Stimulated activated CD4-positive, alpha-beta T cell treated with anti-CD3 and anti-CD28 coated beads, Interleukin-15, amount 100 ng/mL, for 1 hour (primary cell): ENCODE measurements at places on chromosomes 7 and 10.

DNA sequence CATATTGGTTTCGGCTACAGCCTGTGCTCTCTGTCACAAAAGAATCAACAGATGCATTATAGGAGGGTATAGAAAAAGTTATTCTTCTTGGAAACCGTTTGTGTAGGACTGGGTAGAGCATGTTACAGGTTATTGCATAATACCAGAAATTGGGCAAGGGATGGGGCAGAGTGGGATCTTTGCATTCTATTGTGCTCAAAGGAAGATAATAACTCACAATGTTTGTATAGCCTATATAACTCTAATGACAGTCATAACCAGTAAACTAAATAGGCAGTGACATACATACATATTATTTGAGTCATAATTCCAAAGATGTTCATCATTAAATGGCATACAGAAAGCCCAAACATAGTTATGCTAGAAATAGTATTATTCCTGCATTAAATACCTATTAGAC lies 179.7 kb downstream of the XPNPEP1 start:
- no peak for DNase-seq

GRCh38 chr7:75689246-75690099 lies 49.3 kb downstream of the HIP1 start:
- no peak for DNase-seq

DNA sequence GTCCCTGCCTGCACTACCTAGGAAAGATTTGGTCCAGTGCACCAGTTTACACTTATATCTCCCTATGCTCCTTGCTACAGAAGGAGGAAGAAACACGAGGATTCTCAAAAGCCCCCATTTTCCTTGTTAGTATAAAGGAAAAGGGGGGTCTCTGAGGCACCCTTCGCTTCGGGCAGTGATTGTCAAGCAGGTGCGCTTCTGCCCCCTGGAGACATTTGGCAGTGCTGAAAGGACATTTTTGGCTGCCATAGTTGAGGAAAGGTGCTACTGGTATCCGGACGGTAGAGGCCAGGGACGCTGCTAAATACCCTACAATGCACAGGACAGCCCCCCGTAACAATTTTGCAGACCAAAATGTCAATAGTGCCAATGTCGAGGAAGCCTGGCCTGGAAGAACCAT lies 193.7 kb downstream of the GFRA1 start:
- DNase-seq = no peak

DNA sequence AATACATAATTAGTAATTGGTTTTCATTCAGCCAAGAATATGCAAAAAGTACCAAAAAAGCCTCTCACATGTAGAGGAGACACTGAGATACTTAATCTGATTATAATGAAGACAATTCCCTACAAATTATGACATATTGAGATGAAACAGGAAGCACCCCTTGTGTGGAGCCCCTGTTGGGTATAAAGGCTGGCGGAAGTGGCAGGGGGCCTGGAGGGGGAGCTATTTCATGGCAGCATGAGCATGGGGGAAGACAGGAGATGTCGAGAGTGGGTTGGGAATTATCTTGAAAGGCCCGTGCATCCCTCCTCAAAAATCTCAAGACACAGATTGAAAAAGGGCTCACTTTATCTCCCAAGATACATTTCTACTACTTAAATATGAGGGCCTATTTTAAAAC lies 96.9 kb downstream of the PIP4K2A start:
- DNase-seq = no peak

- no peak for DNase-seq
Measured at GRCh38 chr7:139620676-139621344, 97.3 kb downstream of the CLEC2L start.

DNA sequence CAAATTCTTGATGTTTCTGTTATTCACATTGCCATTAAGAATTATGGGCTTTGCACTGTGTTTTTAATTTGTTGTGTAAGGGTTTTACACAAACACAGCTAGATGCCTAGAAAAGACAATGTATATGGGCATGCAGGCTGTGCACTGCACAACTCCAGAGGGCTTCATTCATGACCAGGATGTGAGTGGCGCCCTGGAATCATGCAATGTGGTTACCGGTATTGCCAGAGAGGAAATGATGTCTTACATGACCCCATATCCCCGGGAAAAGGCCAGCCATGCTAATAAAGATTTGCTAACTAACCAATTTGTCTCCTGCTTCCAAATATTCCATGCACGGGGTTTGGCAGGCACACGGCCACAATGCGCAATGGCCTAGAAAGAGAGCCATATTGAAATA lies 16.9 kb downstream of the KCNMA1 start:
- no peak for DNase-seq

- no peak for DNase-seq
Measured at GRCh38 chr7:147044941-147045340, 928.3 kb downstream of the CNTNAP2 start.
